ENCODE measurements at places on chromosomes 16 and 17. TPM values are rescaled to one million over a fixed set of nuclear protein-coding genes. Genes with fewer than 3 reads are reported as not detected.

TEX14 gene
- not detected for total RNA-seq

SPNS2 gene
- 0.27 TPM for total RNA-seq

WSCD1 gene
- 0.18 TPM for total RNA-seq

C17orf50 gene
- not detected for total RNA-seq

WFIKKN1 gene
- total RNA-seq, result 0.25 TPM

GNAO1 gene
- total RNA-seq, result not detected

YPEL3 gene
- total RNA-seq, result 19.8 TPM

PIPOX gene
- total RNA-seq, result 3.0 TPM

P2RX5 gene
- total RNA-seq, result 1.2 TPM

AHSP gene
- total RNA-seq, result not detected

ST6GALNAC2 gene
- total RNA-seq, result not detected

DNA sequence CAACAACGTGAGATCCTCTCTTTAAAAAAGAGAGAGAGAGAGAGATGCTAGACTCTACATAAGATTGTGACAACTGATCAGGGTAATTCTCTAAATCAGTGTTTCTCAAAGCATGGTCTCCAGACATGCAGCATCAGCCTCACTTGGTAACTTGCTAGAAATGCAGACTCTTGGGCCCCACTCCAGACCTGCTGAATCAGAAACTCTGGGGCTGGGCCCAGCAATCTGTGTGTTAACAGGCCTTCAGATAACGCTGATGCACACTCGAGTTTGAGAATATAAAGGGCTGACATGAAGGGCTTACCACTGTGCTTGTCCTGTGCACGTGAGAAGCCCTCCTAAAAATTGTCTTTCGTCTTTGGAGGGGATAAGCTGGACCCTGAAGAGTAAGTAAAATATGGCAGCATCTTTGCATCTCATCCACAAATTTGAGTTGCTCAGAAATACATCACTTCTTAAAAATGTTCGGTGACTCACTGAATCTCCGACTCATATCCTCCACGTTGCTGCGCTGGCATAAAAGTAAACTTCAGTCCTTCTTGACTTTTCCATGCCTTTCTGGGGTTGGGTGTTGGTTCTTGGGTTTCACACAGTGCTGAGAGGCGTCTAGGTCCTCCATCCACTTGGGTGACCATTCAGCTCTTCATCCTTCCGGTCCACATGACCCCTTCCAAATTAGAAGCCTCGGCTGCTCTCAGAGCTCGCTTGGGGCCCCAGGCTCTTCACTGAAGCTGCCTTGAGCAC is 26.1 kb upstream of the KDM8 start:
- peak; percentile 89 for DNase-seq

DNA sequence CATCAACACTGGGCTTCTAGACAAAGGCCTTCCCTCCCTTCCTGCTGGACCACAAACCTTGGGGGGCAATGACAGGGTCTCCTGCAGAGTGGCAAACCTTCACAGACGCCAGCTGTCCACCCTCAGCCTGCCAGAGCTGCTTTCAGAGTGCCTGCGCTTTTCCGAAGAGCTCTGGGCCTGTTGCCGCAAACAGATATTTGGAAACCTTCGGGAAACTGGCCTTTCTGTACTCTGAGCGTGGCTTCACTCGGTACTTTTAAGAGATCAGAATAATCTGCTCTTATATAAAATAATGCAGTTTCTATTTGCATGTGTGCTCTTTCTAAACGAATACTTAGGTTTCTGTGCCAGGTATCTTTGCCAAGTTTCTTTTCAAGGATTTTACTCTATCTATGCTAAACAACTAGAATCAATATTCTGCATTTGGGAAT is 152.1 kb upstream of the CHMP6 start:
- DNase-seq, result peak; percentile 18

DNA sequence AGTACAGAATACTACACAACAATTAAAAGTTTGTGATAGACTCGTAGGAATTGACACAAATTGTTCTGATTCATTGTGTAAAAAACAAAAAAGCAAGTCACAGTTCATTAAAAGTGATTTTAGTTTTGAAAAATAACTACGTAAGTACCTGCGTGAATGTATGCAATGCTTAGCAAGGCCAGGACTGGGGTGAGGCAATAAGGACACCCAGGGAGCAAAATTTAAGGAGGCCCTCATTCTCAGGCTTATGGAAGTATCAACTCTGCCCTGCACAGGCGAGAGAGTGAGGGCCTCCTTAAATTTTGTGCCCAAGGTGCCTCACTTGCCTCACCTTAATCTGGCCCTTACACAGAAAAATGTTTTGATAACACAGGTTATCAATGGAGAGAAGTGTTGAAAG is 31.4 kb downstream of the NOG start:
- no peak for DNase-seq

GRCh38 chr16:81688182-81688581 is 90.9 kb upstream of the PLCG2 start:
- no peak for DNase-seq

GRCh38 chr17:68231541-68231940 is 16.3 kb upstream of the AMZ2 start:
- no peak for DNase-seq

DNA sequence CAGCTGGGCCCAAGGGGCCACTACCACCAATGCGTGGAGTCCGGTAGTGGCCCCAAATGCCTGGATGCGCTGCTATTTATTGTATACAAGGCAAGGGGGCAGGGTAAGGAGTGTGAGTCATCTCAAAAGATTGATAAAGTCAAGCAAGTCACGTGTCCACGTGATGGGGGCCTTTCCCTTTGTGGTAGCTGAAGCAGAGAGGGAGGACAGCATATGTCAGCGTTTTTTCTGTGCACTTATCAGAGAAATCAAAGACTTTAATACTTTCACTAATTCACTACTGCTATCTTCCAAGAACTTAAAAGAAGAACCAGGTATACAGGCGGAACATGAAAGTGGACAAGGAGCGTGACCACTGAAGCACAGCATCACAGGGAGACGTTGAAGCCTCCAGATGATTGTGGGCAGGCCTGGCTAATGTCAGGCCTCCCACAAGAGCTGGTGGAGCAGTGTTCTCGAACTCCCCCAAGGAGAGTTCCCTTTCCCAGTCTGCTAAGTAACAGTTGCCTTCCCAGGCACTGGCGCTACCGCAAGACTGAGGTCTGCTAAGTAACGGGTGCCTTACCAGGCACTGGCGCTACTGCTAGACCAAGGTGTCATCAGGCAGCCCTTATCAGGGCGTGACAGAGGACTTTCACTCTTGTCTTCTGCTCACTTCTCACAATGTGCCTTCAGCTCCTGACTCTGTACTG is 10.8 kb upstream of the ASB16 start:
- DNase-seq, result no peak

DNA sequence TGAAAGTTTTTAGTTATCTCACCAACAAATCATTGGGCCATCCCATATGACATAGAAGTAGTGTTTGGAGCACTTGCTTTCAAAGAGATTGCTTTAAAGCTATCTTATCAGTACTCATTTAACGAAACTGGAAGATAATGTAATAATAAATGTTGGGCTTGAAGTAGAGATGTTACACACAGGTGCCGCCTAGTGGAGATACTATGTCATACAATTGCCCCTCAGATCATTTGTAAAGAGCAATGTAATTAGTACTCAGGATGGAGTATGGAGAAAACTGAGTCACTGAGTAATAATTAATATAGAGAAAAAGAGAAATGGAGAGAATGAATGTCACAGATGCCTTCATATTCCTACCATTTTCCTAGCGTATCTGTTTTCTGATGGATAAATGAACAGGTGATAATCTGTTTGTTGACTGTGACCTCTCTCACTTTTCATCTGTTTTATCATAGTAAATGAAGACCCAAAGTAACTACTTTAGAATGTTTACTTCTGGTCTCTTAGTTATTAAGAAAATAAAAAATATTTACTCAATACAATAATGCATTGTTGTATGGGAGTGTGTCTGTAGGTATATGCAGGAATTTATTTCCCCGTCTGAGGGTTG is 80.4 kb downstream of the EFCAB5 start:
- peak; percentile 71 for DNase-seq

- DNase-seq, result no peak
Measured at GRCh38 chr17:19331543-19332245, 30.8 kb downstream of the B9D1 start.

DNA sequence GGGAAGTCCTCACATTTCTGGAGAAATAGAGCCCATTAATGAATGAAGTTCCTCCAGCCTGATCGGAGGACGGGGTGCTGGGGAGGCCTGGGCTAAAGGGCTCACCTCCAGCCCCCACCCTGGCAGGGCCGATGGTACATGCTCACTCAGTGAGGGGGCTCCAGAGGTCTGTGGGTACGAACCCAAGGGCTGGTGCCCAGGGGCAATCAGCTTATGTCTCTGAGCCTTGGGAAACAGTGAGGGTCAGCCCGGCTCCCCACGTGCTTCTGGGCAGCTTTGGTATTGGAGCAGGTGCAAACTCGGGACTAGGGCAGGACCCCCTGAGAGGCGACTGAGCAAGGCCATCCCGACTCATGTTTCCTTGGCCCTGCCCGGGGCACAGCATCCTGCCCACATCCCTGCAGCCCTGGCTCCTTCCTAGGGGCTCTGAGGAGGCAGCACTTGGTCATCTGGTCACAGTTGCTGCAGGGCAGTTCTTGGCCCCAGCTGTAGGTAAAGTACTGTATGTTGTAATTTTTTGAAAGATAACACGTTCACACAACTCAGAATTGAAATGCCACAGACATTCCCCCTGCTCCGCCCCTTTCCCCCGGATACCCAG is 969 bp upstream of the CETP start:
- peak; percentile 77 for DNase-seq

DNA sequence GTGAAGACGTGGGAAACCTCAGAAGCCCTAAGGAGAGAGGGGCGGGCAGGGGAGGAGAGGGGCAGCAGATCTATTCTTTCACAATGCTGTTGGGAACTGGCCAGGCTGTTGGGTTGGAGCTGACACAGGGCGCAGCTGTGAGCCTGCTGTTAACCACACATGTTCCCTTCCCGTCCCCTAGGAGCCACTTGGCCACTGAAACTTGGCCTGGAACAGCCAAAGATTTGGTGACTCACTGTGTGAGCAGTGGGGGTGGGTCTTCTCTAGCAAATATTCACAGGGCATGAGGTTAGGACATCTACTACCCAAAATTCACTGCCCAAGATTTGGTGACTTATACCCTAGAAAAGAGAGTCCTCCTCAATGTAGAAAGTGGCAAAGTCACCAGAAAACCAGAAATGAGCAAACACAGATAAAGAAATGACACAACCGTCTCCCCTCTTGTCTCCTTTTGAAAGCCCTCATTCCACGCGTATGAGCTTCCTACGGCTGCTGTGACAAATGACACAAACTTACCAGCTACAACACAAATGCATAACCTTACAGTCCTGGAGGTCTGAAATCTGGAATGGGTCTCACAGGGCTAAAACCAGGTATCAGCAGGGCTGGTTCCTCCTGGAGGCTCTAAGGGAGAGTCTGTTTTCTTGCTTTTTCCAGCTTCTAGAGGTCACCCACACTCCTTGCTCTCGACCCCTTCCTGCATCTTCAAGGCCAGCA is 6.3 kb downstream of the TBC1D16 start:
- peak; percentile 82 for DNase-seq

- DNase-seq, result no peak
Measured at GRCh38 chr16:72705801-72706200, 342.1 kb downstream of the ZFHX3 start.

DNA sequence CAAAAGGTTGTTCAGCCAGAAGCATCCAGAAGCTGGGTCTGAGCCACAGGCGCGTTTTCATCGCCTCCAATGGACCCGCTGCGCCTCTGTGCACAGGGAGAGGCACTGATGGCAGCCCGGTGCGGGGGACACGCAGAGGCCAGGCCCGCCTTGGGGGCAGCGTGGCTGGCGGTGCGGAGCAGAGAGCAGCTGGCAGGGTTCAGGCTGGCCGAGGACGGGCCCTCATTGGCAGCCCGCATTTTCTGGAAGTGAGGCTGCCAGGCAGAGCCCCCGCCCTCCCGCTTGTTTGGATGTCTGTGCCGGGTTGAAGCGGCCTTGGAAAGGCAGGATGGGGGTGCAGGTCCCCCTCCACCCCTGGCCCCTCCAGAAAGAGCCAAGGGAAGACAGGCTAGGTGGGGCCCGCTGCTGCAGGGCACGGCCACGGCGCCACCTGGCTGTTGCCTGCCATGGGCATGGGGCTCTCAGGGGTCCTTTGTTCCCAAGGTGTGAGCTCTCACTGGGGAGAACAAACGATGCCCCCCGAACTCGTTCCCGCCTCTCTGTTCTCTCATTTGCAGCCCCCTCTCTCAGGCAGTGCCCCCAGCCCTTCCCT is 18.8 kb downstream of the GSE1 start:
- DNase-seq, result no peak

GRCh38 chr16:30499284-30499683 is 26.7 kb downstream of the ITGAL start:
- no peak for DNase-seq

DNA sequence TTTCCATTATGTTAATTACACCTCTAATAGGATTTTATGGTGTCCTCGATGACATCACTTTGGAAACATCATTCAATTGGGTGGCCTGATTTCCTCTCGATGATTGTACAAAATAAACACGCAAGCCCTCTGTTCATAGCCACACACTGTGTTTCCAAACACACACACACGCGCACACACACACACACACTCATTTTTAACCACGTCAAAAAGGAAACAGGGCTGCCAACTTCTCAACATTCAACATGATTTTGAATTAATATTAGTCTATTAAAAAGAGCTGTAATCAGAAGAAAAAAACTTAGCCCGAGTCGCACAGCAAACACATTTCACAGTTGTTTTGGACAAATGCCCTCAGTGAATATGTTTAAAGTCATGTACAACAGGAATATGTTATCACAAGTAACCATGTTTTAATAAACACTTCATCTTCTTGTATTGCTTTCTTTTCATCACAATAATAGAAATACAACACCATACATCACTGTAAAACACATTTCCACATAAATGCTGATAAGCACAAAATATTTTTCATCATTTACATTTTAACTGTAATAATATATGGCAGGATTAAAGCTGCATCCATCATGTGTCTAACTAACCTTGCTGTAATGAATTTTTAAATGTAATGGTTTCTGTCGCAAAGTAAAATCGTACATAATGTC is 219.1 kb upstream of the IRX3 start:
- DNase-seq, result peak; percentile 37

DNA sequence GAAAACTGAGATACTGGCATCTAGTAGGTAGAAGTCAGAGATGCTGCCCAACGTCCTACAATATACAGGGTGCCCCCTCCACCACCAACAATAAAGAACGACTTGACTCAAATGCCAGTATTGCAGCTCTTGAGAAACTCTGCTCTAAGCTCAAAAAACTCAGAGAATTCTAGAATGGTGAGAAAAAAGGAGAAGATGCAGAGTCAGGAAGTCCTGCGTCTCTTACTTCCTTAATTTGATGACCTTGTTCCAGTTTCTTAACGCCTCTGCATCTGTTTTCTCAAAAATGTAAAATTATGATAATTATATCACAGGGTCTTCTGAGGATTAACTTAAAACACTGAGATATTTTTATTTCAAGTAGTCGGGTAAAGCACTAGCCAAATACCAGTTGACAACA is 1.7 kb upstream of the HSBP1 start:
- DNase-seq, result no peak

DNA sequence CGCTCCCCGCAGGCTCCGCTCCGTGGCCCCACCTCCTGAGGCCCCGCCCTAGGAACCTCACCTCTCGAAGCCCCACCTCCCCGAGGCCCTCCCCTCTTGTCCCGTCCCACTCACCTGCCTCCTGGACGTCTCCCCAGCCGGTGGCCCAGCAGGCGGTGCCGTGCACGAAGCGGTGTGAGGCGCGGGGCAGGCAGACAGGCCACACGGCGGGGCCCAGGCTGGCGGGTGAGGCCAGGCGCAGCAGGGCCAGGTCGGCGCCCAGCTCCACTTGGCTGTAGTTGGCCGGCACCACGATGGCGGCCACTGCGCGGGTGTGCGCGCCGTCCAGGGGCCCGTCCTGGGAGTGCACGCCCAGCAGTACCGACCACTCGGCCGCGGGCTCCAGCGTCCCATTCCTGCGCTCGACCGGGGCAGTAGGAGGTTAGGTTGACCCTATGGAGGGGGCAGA is 1.6 kb downstream of the PRSS36 start:
- no peak for DNase-seq
